ENCODE measurements at places on chromosomes 6 and 20.

GRCh38 chr6:52399511-52400312 lies 20.4 kb upstream of the EFHC1 start:
- peak; percentile 70 for DNase-seq

- DNase-seq, result no peak
These were observed 243.8 kb downstream of the TBC1D32 start for GRCh38 chr6:121090492-121090891.

- DNase-seq, result no peak
These were observed 36.8 kb downstream of the MOXD1 start for GRCh38 chr6:132364306-132365074.

GRCh38 chr6:162750776-162751175 lies 23.0 kb downstream of the PACRG start:
- peak; percentile 77 for DNase-seq

GRCh38 chr20:49979030-49979832 lies 3.5 kb upstream of the SNAI1 start:
- peak; percentile 47 for DNase-seq

- no peak for DNase-seq
These were observed 57.9 kb downstream of the MAFB start for GRCh38 chr20:40631119-40631631.

DNA sequence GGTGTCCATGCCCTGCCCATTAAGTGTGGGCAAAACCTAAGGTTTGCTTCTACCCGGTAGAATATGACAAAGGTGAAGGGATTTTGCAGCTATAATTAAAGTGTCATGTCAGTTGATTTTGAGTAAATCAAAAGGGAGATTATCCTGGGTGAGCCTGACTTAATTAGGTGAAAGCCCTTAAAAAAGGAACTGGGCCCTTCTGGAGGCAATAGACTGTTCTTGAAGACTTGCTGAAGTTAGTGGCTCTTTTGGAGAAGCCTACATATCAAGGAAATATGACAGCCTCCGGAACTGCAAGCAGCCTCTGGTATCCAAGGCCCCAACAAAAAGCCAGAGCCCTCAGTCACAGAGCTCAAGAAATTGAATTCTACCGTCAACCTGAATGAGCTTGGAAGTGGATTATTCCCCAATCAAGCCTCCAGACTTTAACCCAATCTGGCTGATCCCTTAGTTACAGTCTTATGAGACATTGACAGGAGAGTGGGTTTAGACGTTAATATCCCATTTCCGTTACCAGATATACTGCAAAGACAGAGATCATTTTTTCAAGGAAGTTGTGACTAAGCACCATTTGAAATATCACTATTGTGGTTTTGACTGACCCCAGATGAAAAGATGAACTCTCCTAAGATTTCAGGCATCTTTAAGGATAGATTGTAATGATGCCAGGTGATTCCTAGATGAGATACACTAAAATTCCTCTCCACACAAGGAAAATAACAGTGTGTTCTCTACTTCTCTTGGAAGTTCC lies 303.4 kb downstream of the PLCB1 start:
- DNase-seq, result no peak

DNA sequence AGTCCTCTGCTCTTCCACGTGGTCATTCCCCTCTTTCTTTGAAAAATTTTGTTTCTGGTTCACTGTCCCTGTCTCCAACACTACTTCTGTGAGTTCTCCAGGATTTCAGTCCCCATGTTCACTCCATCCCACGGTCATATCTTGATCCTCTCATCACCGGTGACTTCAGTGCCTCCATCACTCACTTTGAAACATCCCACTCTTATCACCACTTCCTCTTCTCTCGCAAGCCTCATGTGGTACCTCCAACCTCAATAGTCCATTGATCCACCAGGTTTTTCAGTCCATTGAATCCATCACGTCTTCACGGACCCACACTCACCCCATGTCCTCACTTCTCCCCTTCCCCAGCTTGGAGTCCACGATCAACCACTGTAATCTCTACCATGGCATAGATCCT lies 64.8 kb downstream of the CARMIL1 start:
- no peak for DNase-seq

DNA sequence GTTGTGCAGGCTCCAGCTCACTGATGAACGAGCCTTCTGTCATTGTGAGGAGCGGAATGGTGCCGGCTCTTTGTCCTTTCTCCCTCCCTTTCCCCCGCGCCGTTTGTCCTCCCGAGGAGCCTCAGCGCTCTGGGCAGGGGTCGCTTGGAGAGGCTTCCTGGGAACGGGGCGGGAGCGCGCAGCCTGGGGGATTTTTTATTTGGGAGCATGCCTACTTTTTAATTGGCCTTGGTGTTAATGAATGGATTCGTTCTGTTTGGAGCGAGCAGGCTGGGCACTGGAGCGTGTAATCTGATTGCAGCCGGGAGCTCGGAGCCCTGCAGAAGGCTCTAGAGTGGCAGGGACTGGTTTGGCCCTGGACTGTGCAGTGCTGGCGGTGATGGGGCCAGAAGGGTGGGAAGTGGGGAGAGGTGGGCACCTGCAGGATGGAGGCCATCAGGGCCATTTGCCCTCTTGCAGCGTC lies 118.8 kb downstream of the CDH4 start:
- DNase-seq, result no peak

DNA sequence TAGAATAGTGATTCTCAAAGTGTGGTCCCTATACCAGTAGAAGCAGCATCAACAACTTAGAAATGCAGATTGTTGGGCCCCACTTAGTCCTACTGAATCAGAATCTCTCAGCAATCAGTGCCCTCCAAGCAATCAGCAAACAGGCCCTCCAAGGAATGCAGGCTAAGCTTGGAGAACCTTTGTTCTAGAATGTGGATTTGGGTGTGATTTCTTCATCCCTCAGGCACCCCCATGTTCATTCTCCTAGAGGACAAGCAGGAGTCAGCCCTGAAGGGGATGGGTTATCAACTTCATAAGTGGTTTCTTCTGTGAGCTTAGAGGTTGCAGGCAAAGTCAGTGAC lies 40.5 kb upstream of the TAF8 start:
- no peak for DNase-seq

- DNase-seq, result no peak
These were observed 101.4 kb upstream of the CNKSR3 start for GRCh38 chr6:154611847-154612246.

- DNase-seq, result no peak
These were observed 90.4 kb downstream of the RCAN2 start for GRCh38 chr6:46400898-46401297.

- peak; percentile 81 for DNase-seq
These were observed 1348.2 kb upstream of the GJE1 start for GRCh38 chr6:140784573-140784972.

DNA sequence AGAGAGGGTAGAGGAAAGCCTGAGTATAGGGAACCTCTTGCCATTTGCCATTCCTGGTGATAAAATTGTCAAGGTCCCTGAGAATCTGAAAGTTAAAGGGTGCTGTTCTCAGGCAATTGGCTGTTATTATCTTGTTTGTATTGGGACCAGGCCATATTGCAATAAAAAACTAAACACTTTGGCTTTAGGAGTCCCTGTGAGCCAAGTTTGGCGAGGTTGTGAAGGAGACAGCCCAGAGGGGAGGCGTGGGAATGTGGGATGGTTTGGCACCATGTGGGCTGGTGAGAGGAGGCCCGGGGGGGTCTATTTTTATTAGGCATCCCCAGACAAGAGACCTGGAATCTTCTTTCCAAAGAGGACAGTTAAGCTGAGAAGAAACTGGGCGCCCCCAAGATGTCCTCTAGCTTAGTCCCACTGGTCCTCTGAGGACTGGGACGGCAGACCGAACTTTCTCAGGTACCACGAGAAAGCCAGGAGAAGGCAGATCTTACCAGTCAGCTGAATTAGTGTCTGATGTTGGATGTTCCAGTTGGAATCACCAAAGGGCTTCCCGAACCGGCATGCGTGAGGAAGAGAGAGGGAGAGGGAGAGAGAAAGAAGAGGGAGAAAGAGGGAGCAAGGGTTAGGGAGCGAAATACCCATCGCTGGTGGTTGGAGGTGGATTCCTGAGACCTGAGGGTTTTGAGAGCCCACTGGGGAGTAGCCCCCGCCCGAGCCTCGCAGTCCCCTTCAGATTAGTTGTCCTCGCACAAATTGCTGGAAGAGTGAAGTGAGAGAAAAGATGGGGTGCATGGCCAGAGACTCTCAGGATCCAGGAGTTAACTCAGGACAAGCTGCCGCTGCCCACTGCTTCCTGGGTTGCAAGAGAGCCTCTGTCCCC lies 24.4 kb downstream of the DYNLT1 start:
- DNase-seq, result no peak

DNA sequence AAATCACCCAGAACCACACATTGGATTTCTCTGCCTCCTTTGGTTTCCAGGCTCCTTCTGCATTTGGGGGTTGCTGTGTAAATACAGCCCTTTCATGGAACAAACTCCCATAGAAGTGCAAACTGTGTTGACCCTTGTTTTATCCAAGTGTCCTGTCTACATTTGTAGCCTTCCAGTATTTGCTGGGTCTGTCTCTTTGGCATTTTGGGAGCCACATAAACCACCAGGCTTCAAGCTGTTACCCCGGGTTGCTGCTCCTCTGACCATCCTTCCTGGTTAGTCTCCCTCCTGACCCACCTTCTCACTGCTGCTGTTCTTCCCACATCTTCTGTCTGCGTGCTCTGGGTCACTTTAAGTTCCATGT lies 7.6 kb upstream of the MTHFD1L start:
- DNase-seq, result no peak

- no peak for DNase-seq
These were observed 171.5 kb downstream of the CDKAL1 start for GRCh38 chr6:20705741-20706140.

GRCh38 chr20:20411402-20411801 lies 43.5 kb downstream of the INSM1 start:
- no peak for DNase-seq

- DNase-seq, result peak; percentile 27
These were observed 1.3 kb downstream of the SEC63 start for GRCh38 chr6:107956586-107957307.

DNA sequence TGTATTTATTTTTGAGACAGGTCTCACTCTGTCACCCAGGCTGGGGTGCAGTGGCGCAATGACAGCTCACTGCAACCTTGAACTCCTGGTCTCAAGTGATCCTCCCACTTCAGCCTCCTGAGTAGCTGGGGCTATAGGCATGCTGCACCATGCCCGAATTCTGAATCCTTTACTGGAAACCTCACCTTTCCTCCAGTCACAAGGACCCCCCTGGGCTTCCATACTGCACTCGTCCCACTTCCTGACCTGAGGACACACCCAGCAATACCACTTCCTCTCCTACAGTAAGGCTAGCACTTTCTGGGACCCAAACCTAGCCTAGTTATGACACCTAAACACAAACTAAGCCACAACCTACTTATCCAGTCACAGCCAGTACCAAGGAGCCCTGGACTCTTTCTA lies 68.2 kb downstream of the FAM217A start:
- no peak for DNase-seq

DNA sequence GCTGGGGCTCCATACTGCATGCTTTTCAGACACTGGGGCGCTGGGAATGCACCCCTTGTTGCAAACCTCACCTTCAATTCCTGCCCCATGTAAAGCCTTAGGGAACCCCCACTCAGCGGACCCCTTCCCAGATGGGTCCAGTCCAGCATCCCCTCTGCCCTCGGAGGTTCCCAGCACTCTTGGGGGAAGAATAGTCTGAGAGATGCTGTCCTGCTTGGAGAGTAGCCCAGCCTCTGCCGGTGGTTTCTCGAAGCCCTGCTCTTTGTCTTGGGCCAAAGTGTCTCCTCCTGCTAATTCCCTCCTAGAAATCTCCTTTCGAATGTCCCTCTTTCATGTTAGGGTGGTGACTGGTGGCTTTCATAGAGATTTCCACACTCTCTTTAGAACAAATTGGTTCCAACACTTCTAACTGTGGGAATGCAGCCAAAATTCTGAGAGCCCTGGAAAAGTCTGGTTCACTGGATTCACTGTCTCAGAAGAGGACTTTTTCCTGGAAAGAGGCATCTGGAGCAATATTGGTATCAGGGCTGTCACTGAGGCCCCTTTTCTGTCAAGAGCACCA lies 24.9 kb upstream of the SULF2 start:
- DNase-seq, result no peak

GRCh38 chr6:129597023-129597713 lies 112.8 kb downstream of the ARHGAP18 start:
- no peak for DNase-seq

GRCh38 chr6:165268987-165269386 lies 40.4 kb downstream of the C6orf118 start:
- DNase-seq, result no peak

DNA sequence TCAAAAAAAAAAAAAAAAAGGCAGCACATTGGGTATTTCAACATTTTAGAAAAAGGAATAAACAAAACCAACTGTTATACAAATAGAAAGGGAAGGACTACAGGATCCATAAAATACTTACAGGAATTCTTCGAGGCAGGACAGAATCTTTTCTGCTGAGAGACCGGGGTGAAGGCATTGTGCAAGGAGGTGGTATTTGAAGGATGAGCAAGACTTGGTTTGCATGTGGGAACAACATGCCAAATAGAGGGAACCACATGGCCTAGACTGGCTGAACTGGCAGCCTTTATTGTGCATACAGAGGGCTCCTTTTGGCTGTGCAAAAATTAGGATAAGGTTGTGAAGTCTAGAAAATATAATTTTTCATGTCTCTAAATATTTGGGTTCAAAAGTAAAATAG lies 62.9 kb downstream of the SCAND1 start:
- DNase-seq, result no peak

DNA sequence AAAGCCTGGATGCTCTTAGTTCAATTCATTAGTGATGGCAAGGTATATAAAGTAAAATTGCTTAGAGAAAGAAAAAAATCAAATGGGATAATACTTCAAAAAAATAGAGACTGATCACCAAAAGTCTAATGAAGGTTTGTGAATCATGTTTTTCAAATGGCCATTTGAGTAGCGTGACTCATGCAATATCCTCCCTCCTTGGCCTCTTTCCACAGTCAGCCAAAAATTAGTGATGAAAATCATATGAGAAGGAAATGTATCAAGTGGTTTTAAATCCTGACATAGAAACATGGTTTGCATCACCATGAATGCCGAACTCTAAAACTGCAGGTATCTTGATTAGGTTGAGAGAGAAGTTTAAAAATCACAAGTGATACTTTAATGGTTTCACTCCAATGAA lies 1.2 kb upstream of the COL19A1 start:
- DNase-seq, result peak; percentile 31

DNA sequence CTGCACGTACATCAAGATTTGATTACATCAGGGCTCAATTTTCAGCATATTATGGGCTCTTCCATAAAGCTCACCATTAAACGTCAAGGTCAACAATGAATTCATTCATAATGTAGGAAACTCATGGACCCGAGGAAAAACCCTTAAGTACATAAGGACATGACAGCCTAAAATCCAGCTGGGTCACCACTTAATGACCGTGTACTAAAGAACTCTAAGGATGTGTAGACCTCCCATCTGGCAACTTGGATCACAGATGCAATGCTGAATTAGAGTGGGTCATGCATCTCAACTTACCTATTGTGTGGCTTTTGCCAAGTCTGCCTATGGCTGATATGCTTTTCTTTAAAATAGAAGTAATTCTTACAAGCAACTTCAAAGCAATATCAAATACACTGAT lies 26.7 kb upstream of the DEFB112 start:
- DNase-seq, result no peak

- peak; percentile 94 for DNase-seq
These were observed 222.8 kb downstream of the KIF16B start for GRCh38 chr20:16350465-16350864.
